KBM-7 (cell line): ENCODE measurements at places on chromosomes 7 and 10.

- DNase-seq: no peak
Measured at GRCh38 chr7:151863386-151864079, 13.4 kb downstream of the PRKAG2 start.

- no peak for DNase-seq
Measured at GRCh38 chr7:105364684-105365083, 24.0 kb downstream of the SRPK2 start.

- DNase-seq: no peak
Measured at GRCh38 chr7:104686286-104686685, 327.7 kb upstream of the KMT2E start.

DNA sequence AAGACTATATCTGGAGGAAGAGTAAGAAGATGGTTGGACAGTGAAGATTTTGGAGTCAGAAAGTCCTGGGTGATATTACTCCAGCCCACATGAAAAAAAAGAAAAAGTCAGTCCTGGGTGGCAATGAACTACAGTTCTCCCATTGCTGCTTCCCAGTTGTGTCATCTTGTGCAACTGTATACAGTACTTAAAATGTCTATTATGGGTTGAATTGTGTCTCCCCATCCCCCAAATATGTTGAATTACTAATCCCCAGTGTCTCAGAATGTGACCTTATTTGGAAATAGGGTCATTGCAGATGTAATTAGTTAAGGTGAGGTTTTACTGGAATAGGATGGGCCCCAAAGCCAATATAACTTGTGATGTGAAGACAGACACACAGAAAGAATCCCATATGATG, 15.6 kb downstream of the SEC23IP start:
- no peak for DNase-seq

DNA sequence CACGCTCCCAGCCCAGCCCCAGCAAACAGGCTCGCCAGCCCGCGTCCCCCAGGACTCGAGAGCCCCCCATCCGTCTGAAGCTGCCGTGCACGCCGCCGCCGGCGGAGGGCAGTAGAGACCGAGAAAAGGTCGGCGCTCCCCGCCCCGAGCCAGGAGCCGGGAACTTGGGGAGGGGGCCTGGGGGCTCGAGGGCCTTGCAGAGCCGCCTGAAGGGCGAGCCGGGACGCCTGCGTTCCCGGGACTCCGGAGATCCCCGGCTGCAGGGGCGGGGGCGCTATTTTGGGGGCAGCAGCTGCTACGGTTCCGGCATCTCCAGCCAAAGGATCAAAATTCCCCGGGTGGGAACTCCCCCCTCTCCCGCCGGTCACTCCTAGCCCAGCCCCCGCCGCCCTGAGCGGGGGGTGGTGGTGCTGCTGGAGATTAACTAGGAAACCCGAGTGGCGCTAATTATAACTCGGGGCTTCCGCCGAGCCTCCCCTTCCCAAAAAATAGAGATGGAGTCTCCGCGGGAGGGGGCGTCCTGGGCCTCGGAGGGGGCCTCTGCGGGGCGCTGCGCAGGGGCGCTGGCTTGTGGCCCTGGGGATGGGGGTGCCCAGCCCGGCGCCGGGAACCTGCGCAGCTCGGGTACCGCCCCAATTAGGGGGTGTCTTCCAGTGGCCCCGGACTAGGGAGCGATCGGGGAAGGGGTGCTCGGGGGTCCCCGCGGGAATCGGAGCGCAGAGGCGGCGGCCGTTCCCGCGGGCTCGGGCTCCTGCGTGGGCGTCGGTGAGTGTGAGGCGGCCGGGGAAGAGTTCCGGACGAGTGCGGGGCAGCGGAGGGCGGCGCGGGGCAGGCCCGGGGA, 608 bp downstream of the ACHE start:
- peak; percentile 66 for DNase-seq

DNA sequence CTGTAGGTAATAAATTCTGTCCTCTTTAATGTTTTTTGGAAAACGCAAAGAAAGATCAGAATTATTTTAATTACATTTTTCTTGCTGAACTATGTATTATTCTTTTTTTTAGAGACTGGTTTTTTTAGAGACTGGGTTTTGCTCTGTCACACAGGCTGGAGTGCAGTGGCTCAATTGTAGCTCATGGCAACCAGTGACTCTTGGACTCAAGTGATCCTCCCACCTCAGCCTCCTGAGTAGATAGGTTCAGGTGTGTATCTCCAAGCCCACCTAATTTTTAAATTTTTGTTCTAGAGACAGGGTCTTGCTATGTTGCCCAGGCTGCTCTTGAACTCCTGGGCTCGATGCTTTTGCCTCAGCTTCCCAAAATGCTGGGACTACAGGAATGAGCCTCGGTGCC, 5.3 kb upstream of the DENND10 start:
- DNase-seq: no peak

DNA sequence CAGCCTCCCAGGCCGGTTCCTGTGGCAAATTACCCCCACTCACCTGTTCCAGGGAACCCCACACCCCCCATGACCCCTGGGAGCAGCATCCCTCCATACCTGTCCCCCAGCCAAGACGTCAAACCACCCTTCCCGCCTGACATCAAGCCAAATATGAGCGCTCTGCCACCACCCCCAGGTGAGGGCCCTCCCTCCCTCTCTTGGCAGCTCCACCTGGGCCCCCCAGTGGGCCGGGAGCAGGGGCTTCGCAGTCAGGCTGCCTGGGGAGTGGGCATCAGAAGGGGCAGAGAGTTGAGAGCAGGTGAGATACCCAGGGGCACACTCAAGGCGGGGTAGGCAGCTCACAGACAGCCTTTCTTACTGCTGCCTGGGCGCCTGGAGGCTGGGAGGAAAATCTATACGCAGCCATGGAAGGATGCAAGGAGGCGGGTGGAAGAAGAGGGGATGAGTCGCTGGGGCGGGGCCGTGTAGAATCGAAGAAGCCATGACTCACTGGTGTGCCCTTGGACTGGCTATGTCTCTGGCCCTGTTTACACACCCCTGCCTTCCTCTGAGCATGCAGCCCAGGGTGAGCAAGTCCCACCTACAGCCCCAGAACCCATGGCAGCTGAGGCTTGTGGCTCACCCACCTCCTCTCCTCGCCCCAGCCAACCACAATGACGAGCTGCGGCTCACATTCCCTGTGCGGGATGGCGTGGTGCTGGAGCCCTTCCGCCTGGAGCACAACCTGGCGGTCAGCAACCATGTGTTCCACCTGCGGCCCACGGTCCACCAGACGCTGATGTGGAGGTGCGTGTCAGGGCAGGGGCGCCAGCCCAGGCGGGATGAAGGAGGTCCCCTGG, 48.6 kb upstream of the PPIF start:
- DNase-seq: no peak

- DNase-seq: no peak
Measured at GRCh38 chr10:90959826-90960225, 38.9 kb upstream of the ANKRD1 start.

GRCh38 chr7:47654672-47655298, 72.9 kb upstream of the TNS3 start:
- DNase-seq: no peak

DNA sequence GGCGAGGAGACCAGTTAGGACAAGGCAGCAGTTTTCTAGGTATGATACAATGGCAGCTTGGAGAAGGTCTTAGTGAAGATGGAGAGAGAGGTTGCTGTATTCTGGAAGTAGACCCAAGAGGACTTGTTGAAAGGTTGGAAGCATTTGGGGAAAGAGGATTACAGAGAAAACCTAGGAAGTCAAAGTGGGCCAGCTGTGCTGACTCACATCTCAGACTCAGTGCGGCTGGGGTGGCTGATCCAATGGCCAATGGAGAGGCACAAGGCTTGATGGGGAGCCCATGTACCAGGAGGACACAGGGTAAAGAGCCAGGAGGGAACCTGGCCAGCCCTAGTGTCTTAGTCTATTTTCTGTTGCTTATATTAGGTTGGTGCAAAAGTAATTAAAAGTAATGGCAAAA, 194.5 kb upstream of the GALNT17 start:
- DNase-seq: no peak
